Stimulated activated naive CD4-positive, alpha-beta T cell treated with Interleukin-2 at 50 U/mL for 16 hours (primary cell): ENCODE measurements at places on chromosomes 2 and 18.

GRCh38 chr18:76456018-76456750 is 38.9 kb downstream of the ZNF516 start:
- DNase-seq: no peak

DNA sequence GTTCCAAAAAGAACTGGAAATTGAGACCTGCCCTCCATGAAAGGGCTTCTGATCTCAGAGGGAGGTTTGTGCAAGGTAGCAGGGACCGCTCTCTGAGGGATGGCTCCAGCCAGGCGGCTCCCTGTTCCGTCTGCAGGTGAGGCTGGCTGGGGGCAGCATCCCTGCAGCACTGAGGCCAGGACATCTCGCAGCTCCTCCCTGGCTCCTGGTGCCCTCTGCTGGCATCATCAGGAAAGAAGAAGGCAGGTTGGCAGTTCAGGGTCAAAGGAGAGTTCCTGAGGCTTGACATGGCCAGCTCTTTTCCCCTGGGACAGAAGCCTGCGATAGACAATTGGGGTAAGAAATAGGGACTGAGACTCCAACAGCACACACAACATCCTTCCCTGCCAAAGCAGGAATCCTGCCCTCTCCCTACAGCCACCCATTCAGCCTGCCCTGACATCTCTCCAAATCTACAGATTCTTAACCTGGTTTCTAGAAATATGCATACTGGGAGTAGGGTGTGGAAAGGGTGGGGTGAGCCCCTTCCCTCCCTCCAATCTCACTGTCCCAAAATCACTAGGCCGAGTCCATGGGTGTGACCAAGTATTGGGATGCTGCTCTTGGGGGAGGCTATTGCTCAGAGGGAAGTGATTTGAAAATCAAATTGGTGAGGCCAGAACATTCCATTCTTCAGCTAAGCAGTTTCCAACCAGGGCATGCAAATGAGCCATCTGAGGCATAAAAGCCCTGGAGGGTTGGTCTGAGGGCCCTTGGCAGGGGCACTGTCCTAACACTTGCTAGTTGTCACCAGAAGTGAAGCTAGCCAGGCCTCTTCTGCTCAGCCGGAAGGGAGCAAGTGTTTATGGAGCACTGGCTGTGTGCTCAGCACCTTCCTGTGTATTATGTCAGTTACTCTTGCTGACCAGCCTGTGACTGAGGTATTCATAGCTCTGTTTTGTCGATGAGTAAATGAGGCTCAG is 185.4 kb downstream of the TFCP2L1 start:
- DNase-seq: no peak

GRCh38 chr2:134722728-134723127 is 3.9 kb upstream of the TMEM163 start:
- no peak for DNase-seq

DNA sequence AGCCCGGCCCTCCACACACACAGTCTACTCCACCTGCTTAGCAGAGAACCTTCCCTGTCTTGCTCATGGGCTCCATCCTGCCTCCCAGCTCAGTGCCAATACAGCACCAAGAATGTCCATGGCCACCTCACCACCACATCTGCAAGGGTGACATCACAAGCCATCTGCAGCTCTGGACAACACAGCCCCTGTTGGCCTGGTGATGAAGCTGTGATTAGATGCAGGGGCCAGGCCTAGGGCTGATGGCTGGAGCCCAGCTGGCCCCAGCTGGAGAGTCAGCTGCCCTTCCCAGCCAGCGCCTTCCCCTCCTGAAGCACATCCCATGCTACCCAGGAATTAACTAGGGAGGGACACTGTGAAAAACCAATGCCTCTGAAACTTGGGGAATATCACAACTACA is 91.1 kb downstream of the TTC32 start:
- no peak for DNase-seq

DNA sequence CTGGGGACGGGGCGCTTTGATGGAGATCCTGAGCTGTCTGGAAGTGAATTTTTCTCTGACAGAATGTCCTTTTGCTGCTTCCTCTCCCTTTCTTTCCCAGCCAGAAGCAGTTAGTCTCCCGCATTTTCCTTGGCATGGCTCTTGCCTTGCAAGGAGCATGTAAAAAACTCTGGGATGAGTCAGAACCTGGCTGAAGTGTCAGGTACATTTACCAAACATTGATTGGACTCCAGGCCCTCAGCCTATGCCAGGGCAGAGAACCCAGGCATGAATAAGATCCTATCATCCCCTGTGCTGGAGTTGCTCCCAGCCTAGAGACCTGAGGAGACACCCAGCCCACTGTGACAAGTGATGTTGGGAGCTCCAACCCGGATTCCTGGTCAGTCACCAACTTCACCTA is 21.6 kb downstream of the STON1 start:
- no peak for DNase-seq

DNA sequence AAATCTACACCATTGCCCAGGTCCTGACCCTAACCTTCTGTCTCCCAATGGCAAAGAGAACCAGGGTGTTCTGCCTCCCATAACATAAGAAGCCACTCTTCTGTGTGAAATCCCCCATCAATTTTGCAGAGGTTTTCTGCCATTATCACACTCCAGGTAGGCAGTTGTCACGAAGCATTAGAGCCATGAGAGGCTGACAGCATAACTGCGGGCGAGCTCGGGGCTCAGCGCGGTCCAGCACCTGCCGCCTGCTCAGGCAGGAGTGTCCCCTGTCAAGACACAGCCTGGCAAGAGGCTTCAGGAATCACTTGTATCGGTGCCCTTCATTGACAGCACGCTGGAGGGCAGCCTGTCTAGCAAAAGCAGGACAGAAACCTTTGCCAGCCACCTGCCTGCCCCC is 251.2 kb downstream of the SATB2 start:
- DNase-seq: no peak

- no peak for DNase-seq
Observed at GRCh38 chr18:6882401-6882800, 152.9 kb downstream of the ARHGAP28 start.

DNA sequence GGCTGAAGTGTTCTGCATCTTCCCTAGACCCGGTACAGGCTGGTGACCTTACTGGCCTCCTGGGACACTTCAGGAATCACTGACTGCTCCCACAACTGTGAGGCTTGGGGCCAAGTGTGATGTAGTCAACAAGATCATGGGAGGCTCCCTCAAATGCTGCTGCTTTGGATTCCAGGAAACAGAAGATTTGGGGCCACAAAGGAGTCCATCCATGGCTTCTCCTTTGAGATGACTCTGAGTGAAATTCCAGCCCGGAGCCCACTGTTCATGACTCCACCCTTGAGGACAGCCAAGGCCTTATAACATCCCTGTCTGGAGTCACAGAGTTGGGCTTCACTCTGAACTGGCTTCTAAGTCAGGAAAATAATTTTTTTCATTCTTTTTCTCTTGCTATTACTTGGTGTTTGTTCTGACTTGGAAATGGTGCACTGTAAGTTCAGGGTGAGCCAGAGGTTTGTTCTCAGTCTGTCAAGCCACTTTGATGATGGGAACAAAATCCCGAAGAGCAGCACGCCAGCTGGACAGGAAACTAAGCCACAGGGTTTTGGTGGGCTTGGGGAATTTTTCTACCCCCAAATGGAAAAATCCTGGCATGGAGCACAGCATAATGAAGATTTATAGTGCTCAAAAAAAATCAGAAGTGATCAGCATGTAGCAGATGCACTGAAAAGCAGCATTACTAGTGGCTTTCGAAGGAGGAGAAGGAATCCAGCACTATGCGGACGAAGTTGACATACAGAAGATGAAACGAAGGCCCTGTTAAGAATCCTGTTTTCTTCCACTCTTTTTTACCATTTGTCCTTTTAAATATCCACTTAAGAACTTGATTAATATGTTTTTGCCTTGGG is 98.1 kb upstream of the ZFP36L2 start:
- no peak for DNase-seq

GRCh38 chr2:151632993-151633565 is 101.2 kb downstream of the NEB start:
- no peak for DNase-seq

DNA sequence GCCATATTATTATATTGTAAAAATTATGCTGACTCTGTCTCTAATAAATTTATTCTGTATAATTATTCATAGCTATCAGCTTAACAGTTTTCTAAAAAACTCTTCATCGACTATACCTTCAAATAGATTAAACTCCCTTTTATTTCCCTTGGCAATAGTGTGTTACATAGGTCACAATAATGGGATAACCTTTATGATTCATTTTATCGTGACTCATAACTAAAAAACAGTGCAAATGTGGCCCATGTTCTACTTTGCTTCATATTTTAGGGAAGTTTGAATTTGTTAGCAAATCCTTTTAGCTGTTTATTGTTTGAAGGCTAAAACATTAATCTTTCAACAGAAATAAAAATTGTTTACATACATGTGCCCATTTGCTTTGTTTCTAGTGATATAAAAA is 783.2 kb upstream of the CDH2 start:
- DNase-seq: no peak

- peak; percentile 47 for DNase-seq
Observed at GRCh38 chr18:58552057-58552461, 76.8 kb downstream of the ALPK2 start.
